ENCODE measurements at places on chromosomes 2 and 18.

GRCh38 chr2:10537522-10538199 lies 89.5 kb upstream of the ODC1 start:
- DNase-seq: no peak

DNA sequence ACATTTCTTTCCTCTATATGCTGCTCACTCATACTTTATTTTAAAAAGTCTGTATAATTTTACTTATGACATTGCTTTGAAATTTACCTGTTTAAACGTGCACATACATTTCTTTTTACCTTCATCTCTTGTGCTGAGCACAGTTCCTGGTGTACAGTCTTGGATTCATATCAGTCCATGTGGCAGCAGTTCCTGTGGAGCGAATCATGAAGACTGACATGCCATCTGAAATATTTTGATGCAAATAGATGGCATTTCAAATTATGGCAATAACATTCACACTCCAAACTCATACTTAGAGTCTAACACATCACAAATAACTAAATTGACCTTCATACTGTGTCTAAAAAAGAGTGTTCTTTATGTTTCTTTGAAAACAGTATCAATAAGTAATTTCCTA lies 90.3 kb upstream of the CDH2 start:
- DNase-seq: no peak

GRCh38 chr18:3578621-3579020 lies 128.6 kb downstream of the TGIF1 start:
- DNase-seq: no peak

GRCh38 chr2:135299658-135300244 lies 231.3 kb downstream of the ZRANB3 start:
- DNase-seq: no peak

DNA sequence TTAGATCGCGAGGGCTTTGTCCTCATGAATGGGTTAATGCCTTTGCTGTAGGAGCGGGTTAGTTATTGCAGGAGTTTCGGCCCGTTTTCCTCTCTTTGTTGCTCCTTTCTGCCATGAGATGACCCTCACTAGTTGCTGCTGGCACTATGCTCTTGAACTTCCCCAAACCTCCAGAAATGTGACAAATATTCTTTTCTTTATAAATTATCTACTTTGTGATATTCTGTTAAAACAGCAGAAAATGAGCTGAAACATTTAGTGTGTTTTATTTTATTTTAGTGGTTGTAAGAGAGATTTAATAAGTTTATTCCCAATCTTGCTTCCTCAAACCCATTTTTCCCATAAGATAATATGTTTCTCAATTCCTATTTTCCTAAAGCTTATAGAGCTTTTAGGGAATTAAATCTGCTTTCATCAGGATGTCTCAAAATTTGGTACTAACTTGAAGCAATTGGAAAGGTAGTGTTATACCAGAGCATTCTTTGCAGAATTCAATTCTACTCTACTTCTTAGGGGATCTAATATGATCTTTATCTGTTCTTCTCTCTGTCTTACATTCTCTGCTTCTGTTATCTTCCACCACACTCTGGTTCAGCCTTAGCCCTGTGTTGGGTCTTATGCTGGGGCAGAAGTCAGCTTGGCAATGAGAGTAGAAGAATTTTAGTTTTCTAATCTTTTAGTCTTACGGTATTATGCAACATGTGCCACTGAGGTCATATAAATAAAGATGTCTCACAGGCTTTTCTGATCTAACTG lies 23.1 kb downstream of the DDX1 start:
- DNase-seq: no peak

DNA sequence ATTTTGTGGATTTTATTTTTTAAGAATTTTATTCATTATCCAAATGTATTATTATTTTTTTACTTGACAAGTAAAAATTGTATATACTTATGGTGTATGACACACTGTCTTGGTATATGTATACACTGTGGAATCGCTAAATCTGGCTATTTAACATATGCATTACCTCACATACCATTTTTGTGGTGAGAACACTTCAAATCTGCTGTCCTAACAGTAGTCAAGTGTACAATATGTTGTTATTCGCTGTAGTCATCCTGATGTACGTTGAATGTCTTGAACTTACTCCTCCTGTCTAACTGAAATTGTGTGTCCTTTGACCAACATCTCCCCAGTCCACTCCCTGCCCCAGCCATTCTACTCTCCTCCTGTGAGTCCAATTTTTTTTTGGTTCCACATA lies 153.2 kb upstream of the PTPRM start:
- DNase-seq: no peak

DNA sequence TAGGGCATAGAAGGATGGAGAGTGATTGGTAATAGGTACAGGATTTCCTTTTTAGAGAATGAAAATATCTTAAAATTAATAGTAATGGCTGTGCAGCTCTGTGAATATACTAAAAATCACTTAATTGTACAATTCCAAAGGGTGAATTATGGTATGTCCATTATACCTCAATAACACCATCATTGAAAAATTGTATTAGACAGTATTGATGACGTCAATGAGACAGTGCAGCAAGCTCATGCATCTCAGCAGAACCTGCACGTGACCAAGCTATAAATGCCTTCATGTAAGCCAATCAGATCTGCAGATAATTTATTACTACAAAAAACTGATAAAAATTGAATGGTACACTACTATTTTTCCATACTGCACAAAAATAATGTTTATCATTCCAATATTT lies 354.4 kb upstream of the CDH19 start:
- DNase-seq: no peak

DNA sequence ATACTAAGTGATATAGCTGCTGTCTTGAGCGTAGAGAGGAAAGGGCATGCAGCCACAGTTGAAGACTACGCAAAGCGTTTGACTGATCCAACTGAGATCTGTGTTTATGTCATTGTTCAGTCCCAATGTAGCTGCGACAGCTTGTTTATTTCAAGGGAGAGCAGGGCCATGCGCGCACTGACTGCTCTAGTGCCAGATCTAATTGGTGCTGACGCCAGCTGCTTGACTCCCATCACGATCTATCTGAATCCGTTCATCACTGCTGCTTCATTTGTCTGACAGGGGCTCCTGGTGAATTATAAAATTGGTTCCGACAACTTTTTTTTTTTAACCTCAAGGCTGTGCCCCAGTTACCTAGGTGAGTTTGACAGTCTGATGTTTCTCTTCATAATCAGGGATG lies 75.7 kb downstream of the CHST9 start:
- no peak for DNase-seq

- DNase-seq: peak; percentile 14
These were observed 65.8 kb upstream of the EML6 start for GRCh38 chr2:54657664-54658083.

DNA sequence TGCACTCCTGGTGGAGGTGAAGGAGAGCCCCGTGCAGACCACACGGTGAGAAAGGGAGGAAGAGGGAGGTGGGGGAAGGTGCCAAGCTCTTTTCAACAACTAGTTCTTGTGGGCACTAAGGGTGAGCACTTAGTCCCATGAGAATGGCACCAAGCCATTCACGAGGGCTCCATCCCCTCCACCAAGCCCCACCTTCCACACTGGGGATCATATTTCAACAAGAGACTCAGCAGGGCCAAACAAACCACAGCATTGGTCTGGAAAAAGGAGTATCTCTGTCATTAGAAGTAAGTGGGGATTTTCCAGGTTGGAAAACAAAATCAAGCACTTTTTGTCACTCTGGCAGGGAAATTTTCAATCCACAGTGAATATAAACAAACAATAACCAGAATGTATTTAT lies 38.4 kb downstream of the ZAP70 start:
- DNase-seq: no peak

DNA sequence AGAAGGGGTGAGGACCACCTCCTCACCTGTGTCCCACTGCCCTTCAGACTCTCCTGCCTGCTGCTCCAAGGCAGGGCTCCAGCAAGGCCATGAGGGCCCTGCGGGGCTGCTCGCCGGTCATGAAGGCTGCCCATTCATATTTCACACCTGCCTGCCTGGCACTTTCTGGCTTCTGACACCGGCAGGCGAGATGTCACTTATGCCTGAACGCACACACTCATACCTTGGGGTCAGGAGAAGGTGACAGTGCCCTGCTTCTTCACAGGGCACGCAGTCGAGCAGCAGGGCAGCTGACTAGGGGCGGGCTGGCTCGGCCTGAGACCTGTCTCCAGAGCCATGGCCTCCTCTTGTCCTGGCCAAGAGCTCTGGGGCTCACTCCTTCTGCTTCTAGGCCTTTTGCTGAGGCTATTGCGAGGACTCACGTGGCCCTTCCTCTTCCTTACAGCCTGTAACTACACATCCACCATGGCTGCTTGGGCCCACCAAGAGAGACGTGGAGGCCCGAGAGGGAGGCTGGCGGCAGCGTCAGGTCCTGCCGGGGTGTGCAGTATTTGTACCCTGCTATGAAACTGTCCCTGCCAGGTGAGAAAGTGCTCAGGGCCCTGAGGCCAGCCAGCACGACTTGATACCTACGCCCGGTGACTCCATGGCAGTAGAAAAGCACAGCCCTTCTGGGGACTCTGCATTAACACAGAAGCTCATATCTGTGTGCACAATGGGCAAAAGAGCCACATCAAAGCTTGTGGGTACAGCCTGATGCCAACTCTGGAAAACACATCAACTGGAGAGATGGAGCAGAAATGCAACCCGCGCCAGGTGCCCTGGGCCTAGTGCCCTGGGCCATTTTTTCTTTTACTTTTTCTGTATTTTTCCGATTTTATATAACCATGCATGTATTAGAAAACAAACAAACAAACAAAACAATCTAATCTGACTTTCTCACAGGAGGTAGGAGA lies 30.6 kb downstream of the HS6ST1 start:
- DNase-seq: no peak

DNA sequence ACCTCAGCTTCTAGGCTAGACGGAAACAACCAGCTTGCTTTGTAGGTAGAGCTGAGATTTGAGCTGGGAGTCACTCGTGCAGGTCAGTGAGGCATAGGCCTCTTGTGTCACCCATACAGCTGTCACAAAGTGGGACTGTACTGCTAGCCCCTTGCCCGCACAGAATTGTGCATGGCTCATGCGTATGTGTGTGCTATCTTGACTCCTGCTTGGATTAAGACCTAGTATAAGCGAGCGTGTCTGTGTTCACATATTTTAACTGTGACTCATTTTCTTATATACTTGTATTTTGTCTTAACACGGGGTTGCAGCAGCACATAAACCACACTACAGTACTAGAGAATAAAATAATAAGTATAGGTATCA lies 20.1 kb downstream of the CEP68 start:
- DNase-seq: no peak

- no peak for DNase-seq
These were observed 9.6 kb upstream of the LRP1B start for GRCh38 chr2:142140434-142140845.

DNA sequence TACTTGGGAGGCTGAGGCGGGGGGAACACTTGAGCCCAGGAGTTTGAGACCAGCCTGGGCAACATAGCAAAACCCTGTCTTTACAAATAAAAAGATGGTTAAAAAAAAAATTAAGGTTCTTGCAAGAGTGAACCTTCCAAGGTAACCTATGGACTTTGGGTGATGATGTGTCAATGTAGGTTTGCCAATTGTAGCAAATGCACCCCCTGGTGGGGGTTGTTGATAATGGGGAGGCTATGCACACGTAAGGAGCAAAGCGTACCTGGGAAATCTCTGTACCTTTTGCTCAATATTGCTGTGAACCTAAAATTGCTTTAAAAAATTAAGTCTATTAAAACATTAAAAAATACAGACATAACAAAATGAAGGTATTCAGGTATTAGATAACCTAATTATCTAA lies 70.4 kb downstream of the CWC22 start:
- peak; percentile 25 for DNase-seq

DNA sequence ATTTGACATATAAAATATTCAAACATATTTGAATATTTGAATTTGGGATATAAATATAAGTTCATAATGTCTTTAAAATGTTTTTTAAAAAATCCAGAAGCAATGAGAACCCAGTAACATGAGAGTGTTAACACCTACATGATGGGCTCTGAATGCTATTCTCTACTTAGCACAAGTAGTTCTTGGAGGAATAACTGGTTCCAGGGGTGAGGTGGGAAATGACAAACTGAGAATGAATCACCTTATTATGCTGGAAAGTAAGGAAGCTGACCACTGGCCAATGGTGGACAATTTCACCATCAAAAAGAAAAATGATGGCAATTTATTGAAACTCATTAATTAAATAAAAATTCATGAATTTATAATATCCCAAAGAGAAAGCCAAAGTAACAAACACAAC lies 79.6 kb upstream of the NABP1 start:
- DNase-seq: no peak

GRCh38 chr18:50189160-50189559 lies 5.8 kb downstream of the MYO5B start:
- DNase-seq: no peak

- no peak for DNase-seq
These were observed 48.2 kb downstream of the MAPRE2 start for GRCh38 chr18:35089382-35089781.

DNA sequence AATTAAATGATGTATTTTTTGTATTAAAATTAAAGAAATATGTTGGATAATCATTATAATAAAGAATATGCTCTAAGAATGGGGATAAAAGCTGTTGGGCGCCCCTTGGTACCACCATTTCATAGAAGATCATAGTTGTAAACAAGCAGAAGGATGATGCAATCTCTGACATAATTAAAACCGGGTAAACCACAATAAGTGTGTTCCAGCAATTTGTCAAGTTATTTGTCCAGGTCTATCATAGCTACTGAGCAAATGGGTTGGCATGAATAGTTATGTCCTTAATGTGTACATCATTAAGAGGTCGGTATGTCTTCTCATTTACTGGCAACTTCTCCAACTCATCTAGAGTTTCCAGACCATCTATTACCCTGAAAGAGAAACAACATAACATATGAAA lies 6.7 kb upstream of the CLK1 start:
- no peak for DNase-seq

DNA sequence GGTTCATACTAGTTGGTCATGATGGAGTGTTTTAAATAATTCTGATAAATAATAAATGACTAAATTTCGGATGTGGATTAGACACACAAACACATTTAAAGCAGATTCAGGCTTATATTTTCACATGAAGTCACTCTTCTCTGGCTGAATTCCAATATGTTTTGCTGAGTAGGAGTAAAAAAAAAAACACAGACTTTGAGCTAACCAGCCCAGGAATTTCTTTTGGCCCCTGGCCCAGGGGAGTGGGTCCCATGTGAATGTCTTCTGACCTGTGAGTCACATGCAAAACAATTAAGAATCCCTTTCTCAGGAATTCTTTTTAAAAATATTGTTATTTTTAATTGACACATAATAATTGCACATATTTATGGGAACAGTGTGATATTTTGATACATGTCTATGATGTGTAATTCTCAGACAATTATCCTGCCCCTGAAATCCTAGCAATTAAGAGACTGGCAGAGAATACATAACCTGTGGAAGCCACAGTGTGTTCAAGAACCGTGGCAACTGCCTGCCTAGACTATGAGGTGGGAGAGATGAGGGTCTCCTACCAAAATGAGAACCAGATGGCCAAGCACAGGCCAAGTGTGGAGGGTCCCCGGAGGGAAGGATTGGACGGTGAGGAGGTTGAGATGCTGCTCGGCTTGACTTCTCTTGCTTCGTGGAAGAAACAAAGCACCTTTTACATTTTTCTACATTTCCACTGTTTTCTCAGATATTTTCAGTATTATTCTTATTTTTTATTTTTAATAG lies 236.4 kb downstream of the PIEZO2 start:
- DNase-seq: no peak

GRCh38 chr2:224871813-224872212 lies 155.6 kb upstream of the CCDC195 start:
- DNase-seq: no peak

- DNase-seq: no peak
These were observed 35.5 kb upstream of the BMP10 start for GRCh38 chr2:68906716-68907115.
